H54 (cell line): ENCODE measurements at places on chromosomes 4 and X.

GRCh38 chr4:167614866-167615265 lies 380.6 kb upstream of the SPOCK3 start:
- DNase-seq = no peak

- DNase-seq = no peak
Measured at GRCh38 chrX:38151441-38151840, 69.2 kb downstream of the SRPX start.

- no peak for DNase-seq
Measured at GRCh38 chrX:50432829-50433289, 37.8 kb downstream of the DGKK start.

GRCh38 chr4:93513851-93514250 lies 314.7 kb upstream of the ATOH1 start:
- no peak for DNase-seq

DNA sequence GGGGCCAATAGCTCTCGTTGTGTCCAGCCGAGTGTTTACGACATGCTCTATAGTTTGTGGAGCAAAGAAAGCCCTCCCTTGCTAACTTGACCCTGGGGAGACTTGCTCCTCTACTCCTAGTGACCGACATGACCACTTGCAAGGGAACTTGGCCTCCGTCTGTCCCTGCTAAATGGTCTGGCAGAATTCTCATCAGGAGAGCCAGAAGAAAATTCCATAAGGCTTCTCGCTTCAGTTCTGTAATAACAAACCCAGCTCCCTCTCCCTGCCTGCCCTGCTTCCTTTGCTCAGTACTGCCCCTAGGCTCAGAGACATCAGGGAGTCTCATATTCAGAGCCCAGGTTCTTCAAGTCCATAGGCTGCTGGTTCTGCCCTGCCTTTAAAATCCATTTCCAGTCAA lies 13.0 kb downstream of the DOCK11 start:
- no peak for DNase-seq

DNA sequence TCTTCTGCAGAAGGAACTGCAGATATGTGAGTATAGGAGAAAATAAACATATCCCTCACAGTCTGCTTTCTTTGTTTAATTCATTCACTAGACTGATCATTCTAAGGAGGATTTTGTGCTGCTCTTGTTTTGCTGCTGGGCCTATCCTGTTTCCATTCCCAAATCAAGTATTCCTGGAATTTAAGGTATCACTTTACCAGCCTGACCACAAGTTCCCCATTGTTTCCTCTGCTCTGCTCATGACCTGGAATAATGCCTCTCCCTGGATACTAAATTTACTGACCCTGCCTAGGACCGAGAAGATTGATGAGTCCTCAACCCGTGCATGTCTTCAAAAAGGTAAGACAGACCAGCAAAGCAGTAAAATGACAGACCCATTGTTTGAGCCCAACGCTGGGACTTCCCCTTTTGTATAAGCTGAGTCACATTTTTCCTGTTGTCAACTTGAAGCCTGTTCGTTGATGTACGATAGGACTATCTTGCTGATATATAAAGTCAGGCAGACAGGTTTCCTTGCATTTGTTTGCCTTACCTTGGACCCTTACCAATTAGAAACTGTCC lies 85.5 kb upstream of the TET2 start:
- DNase-seq = no peak

- no peak for DNase-seq
Measured at GRCh38 chr4:87934157-87934704, 41.3 kb upstream of the SPP1 start.

DNA sequence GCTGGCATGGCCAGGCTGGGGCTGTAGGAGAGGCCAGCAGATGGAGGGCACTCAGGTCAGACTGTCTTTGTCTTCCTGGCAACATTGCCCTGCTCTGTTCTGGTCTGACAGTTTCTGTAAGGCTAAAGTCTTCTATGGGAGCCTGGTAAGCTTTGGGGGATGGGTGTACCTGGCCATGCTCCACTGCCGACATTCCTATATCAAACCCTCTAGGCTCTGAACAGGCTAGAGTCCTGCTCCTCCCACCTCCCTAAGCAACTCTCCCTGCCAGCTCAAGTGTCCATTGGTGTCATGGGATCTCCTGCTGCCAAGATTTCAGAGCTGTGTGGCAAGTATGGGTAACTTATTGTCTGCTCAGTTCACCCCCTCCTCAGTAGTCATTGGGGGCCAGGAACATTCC lies 163.5 kb upstream of the UGT8 start:
- DNase-seq = no peak

GRCh38 chr4:82201805-82202641 lies 171.8 kb downstream of the HNRNPD start:
- DNase-seq = peak; percentile 1

DNA sequence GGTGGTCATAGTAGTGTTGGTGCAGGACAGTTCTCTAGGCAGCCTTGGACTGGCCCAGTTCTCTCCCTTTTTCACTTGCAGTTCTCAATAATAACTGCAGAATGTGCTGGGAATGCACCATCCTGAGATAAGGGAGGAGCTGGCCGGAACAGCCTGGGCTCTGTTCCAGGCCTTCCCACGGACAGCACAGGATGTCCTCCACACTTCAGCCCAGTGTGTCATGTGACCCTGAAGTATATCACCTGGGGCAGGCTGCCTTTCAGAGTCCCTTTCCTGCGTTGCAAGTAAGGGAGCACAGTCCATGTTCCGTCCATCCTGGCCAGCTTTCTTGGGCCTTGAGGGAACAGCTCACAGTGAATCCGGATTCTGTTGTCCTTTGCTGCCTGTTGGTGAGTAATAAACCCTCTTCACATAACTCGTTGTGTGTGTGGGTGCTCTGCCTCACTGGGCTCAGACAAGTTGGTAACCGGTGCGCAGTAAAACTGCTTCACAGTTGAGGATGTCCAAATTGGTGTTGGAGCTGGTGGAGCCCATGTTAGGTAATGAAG lies 32.3 kb upstream of the BBS12 start:
- DNase-seq = no peak

- no peak for DNase-seq
Measured at GRCh38 chr4:5788144-5788543, 77.1 kb downstream of the EVC start.

DNA sequence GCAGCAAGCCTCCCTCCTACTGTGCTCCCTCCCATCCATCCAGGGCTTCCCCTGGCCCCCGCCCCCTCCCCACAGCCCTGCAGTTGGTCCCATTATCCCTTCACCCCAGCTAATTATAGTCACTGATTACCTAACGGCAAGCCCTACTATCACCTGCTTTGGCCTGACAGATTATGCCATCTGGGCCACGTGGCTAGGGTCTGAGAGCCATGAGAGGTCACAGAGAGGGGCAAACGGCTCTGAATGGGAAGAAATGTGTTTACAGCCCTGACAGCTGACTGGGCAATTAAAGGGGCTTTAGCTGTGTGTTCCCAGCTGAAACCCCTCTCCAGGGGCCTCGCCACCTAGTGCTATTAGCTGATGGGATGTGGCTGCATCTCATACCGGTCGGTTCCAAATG lies 134.4 kb upstream of the CPEB2 start:
- no peak for DNase-seq

DNA sequence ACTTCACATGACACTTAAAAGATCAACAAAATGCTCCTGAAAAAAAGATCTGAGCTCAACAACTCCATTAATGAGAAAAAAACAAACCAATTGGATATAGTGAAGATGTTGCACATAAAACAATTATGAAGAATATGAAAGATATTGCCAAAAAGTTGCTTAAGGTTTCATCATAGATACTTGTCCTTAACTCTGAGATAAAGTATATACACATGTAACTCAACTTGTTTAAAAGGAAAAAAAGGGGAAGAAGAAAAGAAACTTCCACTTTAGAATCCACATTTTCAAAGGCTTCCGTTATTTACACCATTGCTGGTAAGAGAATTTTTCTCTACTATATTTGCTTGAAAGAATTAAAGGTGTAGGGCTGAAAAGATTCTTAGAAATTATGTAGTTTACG lies 2.7 kb downstream of the AFAP1 start:
- DNase-seq = no peak

- no peak for DNase-seq
Measured at GRCh38 chr4:12852338-12853307, 631.5 kb downstream of the RAB28 start.

DNA sequence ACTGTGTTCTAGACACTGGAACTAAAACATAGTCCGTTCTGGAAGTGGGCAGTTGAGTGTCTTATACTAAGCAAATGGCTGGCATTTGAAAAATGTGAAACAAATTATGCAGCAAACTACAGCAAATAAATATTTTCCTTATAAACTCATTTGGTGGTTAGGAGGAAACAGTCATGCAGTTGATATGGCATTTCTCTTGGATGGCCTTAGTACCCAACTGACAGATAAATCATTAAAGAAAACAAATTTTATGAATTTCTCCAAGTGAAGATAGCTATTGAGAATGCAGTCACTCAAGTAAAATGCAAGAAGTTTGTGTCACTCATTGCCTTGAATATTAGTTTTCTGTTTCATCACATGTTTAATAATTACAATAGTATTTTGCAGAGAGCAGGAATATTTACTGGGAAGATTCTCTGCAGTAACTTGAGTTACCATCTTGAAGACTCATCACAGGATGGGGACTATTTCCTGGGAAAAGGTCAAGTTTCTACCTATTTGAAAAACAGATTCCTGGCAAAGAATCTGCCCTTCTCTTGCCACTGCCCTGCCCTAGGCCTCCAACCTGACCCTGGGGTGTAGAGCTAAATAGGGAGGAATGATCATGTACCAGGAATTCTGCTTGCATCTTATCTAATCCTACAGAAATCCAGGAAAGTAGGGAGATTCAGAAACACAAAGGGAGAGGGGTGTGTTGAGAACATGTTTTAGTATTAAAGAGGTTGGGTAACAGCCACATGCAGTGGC lies 105.9 kb downstream of the SH3RF1 start:
- peak; percentile 5 for DNase-seq

DNA sequence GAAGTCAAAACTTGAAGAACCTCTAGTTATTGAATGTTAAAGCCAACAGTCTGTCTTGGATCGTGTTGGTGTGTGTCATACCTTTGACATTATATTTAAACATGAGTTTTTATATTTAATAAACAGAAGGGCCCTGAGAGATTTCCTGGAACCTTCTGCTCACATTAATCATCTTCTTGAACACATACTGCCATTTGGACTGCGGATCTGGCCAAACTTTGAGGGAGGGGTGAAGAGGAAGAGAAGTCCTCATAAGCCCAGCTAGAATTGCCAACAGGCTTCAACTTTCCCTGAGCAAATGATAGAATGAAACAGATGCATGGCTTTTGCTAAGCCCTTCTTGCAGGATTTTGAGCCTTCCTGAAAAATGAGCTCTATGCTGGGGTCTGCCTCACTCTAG lies 27.4 kb downstream of the CCKAR start:
- no peak for DNase-seq

DNA sequence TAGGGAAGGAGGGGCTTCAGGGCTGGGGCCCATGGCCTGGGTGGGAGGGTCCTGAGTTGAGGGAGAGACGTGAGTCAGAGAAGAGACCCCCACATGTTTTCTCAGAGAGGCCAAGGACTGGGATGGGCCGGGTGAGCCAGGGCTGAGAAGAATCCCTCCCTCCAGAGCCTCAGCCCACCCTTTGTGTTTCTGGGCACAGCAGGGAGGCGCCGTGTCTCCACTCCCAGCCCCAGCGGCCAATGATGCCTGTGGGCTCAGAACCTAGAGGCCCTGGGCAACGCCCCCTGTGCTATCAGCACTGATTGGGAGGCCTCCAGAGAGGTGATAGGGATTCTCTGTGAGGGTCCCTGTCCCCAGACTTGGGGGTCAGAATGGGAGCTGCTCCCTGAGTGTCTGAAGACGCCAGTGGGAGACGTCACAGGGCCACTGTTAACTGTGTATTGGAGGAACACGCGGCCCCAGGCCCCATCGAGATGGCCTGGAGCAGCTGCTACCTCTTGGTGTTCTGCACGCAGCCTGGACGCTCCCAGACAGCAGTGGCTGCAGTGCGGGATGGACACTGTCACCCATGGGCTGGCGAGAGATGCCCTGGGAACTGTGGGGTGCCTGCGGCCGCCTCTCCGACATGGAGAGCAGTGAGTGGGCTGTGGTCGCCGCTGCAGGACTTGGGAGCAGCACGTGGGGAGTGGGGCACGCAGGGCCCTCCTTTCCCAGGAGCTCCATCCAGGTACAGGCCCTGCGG lies 8.5 kb downstream of the FGFRL1 start:
- no peak for DNase-seq

- no peak for DNase-seq
Measured at GRCh38 chr4:176271749-176272148, 2.7 kb upstream of the ASB5 start.

- DNase-seq = no peak
Measured at GRCh38 chr4:173537613-173538147, 7.7 kb upstream of the HAND2 start.

DNA sequence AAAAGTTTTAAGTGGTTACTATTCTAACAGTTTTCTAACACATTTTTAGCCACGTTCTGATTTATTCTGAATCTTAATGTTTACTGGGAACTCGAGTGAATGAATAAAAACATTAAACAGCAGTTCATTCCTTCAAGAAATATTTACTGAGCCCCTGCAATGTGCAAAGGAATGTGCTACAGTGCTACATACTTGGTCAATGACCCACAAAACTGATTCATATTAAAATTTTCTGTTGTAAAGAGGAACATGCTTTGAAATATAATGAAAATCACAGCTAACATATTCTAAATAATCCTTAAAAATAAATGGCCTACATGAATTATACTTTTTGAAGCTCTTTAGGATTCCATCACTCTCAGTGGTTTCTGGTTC lies 78.7 kb downstream of the ARAP2 start:
- no peak for DNase-seq

DNA sequence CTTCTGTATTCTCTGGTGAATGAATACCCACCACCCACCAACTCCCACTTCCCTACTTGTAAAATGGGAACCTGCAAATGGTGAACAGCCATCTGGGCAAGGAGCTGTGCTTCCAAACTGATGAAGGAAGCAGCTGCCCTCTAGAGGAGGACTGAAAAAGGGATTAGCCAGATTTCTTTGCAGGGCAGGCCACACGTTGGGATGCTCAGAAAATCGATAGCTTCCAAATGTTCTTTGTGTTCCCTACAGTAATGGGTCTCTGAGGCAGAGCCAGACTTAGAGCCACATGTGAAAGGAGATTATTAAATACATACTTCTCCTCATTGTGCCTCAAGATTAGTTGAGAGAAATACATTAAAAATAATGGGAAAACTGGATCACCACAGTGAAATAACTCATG lies 39.3 kb upstream of the LPAR4 start:
- DNase-seq = peak; percentile 1

GRCh38 chrX:148536961-148537360 lies 36.5 kb downstream of the AFF2 start:
- no peak for DNase-seq

GRCh38 chr4:152626790-152627189 lies 53.0 kb downstream of the TMEM154 start:
- no peak for DNase-seq

DNA sequence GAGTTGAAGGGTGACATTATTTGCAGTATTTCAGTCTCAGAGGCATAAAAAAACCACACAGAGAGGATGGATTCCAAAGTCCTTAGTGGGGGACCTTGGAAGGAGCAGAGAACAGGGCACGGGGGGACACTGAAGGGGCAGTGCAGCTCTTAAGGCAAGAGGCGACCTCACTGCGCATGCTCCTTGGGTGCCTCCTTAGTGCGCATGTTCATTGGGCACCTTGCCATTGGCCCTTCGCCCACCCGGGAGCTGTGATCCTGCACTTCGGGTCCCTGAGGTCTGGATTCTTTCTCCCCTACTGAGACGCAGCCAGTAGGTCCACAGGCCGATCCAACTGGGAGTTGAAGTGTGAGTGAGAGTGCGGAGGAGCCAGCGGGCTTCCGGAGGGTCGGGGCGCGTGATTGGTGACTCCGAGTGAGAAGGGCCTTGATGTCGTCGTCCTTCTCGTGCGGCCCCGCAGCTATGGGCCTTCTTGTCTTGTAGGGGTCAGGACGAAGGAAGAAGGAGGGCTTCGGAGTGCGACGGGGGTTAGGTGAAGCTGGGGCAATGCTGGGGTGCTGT lies at the start of gene XAGE5:
TSS of gene XAGE5 (plus strand) at position 223 of the 561 bp plus-strand sequence. CDS start 1,280 bp downstream, outside the sequence.
- DNase-seq = no peak

GRCh38 chr4:68288393-68288740 lies 42.9 kb upstream of the TMPRSS11B start:
- DNase-seq = no peak
